ENCODE measurements at places on chromosomes 11 and 22.

DNA sequence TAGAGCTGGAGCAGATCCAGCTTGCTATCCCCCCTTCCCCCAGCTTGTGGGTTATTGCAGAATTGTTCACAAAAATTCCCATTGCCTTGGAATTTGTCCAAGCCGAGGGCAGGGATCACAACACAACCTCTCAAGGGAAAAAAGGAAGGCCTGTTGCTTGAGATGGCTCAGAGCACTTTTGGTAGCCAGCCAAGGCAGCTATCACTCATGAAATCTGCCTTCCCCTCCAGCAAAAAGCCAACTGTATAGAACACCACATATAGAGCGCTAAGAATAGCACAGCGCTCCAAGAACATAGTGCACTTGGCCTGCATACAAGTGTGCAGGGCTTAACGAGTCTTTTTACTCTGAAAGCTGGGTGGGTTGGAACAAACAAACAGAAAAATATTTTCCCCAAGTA is 46.2 kb downstream of the FAM83F start:
- peak; percentile 48 for DNase-seq

- DNase-seq: no peak
Observed at GRCh38 chr11:8209208-8209807, 40.5 kb upstream of the RIC3 start.

GRCh38 chr11:72720784-72721183 is 31.4 kb downstream of the ARAP1 start:
- no peak for DNase-seq

- no peak for DNase-seq
Observed at GRCh38 chr11:120031156-120031555, 106.8 kb downstream of the TRIM29 start.

GRCh38 chr11:90434858-90435257 is 212.0 kb upstream of the CHORDC1 start:
- DNase-seq: peak; percentile 22

DNA sequence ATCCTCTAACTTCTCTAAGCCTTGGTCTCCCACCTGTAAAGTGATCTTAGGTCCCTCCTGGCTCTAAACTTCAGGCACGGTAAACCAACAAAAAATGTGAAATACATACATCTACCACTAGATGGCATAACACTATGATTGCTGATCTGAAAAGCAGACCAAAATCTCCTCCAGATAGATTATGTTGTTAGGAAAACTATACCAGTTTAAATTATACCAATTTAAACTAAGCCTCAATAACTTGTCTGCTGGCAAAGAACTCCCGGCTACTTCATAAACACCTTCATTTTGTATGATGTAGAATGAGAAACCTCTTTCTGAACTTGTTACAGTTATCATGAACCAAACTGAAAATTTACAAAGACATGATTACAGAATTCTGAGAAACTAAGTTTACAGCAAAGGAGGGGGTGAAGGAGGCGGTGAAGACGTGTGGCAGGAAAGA is 85.9 kb downstream of the SBF2 start:
- DNase-seq: peak; percentile 54

- no peak for DNase-seq
Observed at GRCh38 chr11:86814775-86815174, 14.4 kb downstream of the PRSS23 start.

DNA sequence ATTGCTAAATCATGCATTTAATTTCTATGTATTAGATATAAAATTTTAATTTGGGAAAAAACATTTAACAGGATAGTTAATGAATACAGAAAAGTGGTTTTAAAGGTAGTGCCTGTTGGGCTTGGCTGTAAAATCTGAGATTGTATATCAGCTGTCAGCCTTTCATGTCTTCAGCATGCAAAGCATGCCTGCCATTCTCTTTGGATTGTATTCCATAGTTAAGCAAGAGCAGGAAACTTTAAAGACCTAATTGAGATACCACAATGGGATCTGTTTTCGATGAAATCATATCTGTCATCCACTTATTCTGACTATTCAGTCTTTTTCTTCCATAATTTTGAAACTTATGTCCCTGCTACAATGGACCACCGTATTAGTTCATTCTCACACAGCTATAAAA is 451.0 kb upstream of the DDI1 start:
- DNase-seq: no peak

GRCh38 chr11:70491696-70492472 is 93.6 kb downstream of the CTTN start:
- no peak for DNase-seq

DNA sequence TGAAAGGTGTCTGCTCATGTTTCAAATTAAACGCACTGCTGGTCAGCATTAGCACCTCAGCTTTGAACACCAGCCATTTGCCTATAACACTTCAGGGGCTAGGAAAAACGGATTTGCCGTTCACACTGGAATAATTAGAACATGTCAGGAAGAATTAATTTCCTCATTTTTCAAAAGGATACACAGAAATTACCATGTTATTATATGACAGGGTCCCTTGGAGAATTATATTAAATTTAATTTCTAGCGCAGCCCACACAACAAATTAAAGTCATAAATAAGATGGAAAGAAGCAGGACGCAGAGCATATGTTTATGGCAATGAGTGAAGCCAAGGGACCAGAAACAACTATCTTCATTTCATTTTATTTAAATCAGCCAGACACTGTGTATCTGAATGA is 83.8 kb upstream of the SOX6 start:
- no peak for DNase-seq

DNA sequence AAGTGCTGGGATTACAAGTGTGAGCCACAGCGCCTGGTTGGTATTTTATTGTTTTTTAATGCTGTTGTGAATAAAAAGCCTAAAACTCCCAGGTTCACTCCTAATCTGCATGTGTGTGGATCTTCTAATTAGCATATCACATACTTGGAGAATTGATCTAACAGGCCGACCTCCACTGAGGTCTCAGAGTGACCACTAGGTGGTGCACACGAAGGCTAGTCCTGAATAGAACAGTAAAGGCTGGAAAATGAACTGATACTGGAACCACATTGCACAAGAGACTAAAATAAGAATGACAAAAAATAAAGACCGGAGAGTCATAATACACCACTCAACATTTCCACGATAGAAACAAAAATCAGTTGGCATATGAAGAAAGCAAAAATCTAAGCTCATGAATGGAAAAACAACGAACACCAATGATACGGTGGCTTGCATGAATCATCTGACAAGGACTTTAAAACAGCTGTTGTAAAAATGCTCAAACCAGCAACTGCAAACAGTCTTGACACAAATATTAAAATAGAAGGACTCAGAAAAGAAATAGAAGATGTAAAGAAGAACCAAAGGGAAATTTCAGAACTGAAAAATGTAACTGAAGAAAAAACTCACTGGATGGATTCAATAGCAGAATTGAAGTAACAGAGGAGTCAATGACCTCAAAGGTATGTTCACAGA is 19.2 kb downstream of the PIM3 start:
- DNase-seq: no peak

DNA sequence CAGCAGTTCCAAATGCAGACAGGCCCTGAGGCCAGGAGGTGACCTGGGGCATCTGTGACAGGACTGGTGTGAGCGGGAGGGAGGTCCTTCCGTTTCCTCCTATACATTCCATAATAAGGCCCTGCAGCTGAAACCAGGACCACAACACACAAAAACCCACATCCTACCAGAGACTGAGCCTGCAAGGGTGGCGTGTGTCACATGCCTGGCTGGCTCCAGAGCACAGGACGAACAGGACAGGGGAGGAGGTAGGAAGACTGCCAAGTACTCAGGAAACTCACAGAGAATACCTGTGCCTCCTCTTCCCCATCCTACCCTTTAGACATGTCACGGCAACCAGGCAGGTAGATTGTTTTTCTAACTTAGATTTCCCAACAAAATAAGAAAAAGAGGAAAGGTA is 103.9 kb downstream of the ARL14EP start:
- DNase-seq: no peak

- DNase-seq: no peak
Observed at GRCh38 chr11:44083906-44084305, 11.6 kb upstream of the EXT2 start.

DNA sequence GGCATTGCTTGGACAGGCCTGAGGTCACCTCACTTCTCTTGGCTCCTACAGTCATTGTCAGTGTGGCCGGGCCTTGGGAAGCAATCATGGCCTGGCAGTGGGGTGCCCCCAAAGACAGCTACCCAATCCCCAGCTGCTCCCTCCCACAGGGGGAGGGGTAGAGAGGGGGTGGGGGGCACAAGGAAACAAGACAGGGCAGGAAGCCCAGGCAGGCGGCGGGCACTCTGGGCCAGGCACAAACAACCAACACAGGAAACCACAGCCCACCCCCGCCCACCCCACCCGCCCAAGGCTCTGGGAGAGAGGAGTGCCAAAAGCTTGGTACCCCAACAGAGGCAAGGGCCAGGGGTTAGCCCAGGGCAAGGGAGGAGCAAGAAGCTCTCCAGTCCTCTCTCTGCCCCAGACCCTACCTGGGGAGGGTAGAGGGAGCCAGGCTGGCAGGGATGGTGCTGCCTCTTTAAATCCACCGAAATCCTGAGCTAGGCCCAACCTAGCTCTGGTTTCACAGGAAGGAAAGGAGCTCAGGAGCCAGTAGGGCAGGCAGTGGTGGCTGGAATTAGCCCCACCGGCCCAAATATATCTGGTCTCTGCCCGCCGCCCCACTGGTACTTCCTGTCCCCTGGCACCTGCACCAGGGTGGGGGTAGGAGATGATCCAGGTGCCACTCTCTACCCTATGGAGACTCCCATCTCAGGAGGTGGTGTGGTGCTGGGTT is 12.2 kb downstream of the BCL9L start:
- DNase-seq: peak; percentile 61

- no peak for DNase-seq
Observed at GRCh38 chr11:75562836-75563484, 907 bp downstream of the SERPINH1 start.

DNA sequence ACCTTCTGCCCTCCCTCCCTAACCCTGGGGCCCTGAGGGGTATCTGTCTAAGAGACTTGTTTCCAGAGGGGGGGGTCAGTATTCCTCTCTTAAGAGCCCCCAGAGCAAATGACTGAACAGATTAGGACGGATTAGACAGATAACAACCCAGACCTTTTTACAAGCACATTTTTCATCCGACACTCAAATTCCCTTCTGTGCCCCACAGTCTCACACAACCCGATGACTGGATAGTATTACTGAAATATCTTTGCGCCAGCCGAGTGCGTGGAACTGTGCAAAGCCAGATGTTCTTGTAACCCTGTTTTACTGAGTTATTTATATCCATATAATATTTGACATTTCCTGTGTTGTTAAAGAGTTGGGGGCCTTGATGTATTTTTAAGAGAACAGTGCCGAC is 30.9 kb upstream of the FLI1 start:
- no peak for DNase-seq

GRCh38 chr11:19288256-19288655 is 47.5 kb upstream of the E2F8 start:
- DNase-seq: no peak

DNA sequence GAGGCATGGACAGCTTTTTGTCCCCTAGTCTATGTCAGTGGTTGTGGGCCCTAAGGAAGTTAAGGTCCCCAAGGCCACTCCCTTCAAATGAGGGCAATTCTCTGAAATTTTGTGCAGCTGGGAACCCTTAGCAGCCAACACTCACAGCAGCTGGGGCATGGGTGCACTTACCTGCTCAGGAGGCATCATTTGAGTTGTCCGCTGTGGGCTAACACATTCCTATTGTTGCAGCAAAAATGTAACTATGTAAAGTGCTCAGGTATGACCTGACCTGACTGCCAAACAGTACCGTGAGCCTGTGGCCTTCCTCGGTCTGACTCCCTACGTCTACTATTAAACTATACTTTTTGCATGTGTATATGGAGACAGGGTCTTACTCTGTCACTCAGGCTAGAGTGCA is 5.8 kb upstream of the MRTFA start:
- DNase-seq: no peak

- DNase-seq: no peak
Observed at GRCh38 chr11:33132510-33132909, 28.8 kb downstream of the CSTF3 start.

- DNase-seq: no peak
Observed at GRCh38 chr11:78274739-78275138, 86.0 kb downstream of the USP35 start.

- no peak for DNase-seq
Observed at GRCh38 chr11:94776351-94777321, 8.5 kb downstream of the AMOTL1 start.

GRCh38 chr11:41250408-41250935 is 209.0 kb downstream of the LRRC4C start:
- DNase-seq: no peak

- DNase-seq: no peak
Observed at GRCh38 chr11:79906164-79906563, 465.3 kb upstream of the TENM4 start.

GRCh38 chr11:106011481-106011880 is 10.6 kb downstream of the MSANTD4 start:
- DNase-seq: no peak

DNA sequence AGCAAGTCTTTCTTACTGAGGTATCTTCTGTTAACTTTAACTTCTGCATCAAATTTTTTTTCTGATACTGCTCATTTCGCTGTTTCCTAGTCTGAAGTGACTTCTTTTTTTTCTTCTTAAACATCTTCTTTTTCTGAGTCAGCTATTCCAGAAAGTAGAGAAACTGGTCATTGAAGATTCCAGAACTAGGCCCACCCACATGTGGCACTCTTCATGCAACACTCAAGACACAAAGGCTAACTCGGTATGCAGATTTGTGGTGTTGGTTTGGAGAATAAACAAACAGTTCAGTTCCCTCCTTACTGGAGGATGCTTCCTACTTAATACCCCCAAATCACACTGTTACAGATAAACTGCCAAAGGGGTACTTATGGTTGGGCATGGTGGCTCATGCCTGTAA is 25.2 kb upstream of the MTCH2 start:
- no peak for DNase-seq

DNA sequence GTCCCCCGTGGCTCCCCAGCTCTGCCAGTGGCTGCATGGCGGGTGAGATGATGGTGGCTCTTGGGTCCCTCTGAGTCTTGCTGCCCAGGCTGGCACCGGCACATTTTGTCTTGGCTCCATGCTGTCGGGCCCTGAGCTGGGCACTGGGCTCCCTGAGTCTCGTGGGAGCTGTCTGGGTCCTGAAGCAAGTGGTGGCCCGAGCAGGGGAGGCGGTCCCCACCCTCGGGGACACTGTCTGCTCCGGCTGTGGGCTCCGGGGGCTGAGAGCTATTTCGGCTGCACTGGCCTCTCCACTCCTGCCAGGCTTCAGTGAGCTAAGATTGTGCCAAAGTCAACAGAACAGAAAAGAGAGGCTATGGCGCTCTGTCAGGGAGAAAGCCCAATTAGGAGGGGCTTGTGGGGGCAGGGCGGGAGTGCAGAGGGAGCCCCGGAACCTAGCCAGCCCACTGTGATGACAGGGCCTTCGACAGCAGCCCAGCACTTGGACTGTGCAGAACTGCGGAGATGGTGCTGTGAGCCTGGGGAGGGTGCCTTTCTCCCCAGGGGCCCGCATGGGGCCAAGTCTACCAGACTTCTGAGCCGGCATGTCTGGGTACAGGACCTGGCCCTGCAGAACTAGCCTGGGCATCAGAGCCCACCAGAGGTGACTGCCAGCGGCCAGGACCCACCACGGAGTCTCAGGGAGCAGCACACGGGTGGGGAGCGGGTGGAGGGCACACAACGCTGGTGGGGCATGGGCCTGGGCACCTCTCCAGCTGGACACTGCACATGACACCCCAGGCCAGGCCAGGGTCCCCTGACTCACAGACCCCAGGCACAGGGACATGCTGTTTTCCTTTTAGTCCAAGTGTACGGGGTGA is 38.0 kb downstream of the RTN4R start:
- DNase-seq: no peak

Measured in pons (tissue), 1 donor.